ENCODE measurements at places on chromosomes 2 and 18.

DNA sequence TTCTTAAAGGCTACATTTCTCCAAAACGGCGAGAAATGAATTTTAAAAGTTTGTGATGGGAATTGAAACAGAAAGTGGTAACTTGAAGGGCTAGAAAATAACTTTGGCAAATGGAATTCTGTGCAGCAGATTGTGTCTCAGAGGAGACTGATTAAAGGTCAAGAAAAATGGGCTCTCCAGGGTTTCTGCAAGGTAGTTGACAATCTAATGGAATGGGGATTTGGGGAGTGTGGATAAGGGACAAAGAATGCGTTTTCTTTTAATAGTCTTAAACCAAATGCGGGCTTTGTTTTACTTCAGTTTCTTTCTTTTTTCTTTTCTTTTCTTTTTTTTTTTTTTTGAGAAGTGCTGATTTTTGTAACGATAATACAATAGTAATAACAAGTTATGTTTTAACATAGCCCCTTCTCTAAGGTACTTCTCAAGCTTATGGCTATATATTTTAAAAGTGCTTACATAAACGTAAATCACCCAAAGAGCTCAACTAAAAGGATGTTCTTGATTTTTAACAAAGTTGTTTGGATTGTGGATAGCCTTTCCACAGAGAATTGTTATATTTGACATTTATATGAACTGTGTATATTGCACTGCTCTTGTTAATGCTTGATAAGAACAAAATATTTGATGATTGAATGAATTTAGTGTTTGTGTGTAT is 36.6 kb downstream of the CAMKMT start:
- H3K27me3 ChIP-seq = no peaks in the 10 kb centered on the region
- H3K4me1 ChIP-seq = no peaks in the 10 kb centered on the region
- H3K36me3 ChIP-seq = no peaks in the 10 kb centered on the region

GRCh38 chr18:58639751-58640427 is 11.0 kb upstream of the ALPK2 start:
- H3K4me3 ChIP-seq = no peak overlapping the region
- DNase-seq = no peak
- H3K4me1 ChIP-seq = peaks cover 6% of the 10 kb centered on the region
- H3K27me3 ChIP-seq = no peaks in the 10 kb centered on the region
- H3K27ac ChIP-seq = peak overlapping the region; percentile 66

DNA sequence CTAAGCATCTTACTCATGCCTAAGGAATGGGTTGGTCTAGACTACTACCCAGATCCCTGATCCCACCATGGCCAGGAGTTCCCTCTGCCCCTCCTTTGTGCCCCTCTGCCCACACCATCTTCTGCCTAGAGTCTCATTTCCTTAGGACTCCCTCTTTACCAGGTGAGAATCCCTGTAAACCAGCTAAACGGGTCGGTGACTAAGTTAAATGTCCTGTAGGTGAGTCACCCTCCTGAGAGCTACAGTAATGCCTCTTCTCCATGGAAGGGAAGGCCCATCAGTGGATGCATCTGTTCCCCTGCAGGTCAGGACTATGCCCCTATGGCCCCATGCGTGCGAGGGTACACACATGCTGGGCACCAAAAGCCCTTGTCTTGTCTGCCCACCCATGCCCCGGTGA is 25.4 kb downstream of the PTGR3 start:
- H3K36me3 ChIP-seq = no peaks in the 10 kb centered on the region
- H3K4me1 ChIP-seq = peaks cover 25% of the 10 kb centered on the region
- H3K27ac ChIP-seq = no peak overlapping the region
- no peak for DNase-seq
- no peak overlapping the region for H3K4me3 ChIP-seq

DNA sequence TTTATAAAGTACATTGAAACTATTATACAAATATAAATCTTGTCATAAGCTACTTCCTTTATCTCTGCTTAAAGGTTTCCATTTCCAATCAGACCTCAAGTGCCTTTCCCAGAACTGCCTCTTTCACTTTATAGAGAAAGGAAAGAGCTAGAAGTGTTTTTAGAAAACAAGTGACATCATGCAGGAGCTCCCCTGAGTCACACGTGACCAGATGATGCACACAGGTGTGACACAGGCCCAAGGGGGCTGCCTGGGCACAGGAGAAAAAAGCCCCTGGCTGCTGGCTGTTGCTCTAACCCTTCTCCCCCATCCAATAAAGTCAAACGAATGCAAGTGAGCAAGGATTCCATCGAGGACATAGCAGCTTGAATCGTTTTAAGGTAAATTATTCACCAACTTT is 21.4 kb upstream of the SH3BP4 start:
- H3K27ac ChIP-seq = no peak overlapping the region
- H3K4me3 ChIP-seq = no peak overlapping the region
- H3K36me3 ChIP-seq = no peaks in the 10 kb centered on the region
- no peaks in the 10 kb centered on the region for H3K27me3 ChIP-seq

GRCh38 chr2:25043241-25043867 is 1.5 kb downstream of the EFR3B start:
- H3K36me3 ChIP-seq = no peaks in the 10 kb centered on the region
- peaks cover 14% of the 10 kb centered on the region for H3K4me1 ChIP-seq
- no peak overlapping the region for H3K27ac ChIP-seq
- no peak for DNase-seq
- no peaks in the 10 kb centered on the region for H3K27me3 ChIP-seq

DNA sequence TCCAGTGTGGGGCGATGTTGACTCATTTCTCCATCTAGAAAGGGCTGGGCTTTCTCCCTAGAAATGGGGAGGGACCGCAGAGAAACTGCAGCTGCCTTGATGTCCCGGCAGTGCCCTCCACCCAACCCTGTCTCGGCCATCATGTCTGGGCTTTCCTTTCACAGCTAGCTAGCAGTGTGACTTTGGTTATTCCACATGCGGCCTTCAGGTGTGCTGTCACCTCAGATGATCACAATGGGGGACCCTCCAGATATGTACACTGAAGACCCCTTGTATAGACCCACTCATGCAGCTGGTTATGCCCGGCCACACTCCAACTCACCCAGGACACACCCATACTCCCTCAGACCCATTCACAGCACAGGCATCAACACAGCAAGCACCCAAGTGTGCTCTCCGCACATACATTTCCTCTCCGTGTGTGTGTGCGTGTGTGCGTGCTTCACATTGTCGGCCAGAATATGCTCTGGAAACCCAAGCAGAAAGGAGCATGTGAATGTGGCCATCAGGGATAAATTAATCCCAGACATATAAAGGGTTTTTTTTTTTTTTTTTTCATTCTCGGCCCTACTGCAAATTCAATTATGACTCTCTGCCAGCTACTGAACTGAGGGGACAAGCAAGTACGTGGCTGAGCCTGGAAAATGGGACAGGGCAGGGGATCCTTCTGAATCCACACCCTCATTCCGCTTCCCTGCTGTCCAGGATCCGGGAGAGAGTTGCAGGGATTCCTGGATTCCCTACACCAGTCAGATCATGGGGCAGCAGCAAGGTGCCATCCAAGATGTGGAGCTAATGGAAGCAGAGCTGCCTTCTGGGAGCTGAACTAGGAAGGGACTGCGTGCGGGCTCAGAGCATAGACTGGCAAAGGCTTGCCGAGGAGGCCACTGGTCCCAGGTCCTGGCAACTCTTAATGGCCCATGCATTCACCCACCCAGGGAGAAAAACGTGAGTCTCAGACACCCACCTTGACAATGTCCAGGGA is 240.2 kb downstream of the DYSF start:
- no peaks in the 10 kb centered on the region for H3K36me3 ChIP-seq
- no peak overlapping the region for H3K27ac ChIP-seq
- no peak overlapping the region for H3K4me3 ChIP-seq
- no peak for DNase-seq
- no peaks in the 10 kb centered on the region for H3K27me3 ChIP-seq
- no peaks in the 10 kb centered on the region for H3K4me1 ChIP-seq

DNA sequence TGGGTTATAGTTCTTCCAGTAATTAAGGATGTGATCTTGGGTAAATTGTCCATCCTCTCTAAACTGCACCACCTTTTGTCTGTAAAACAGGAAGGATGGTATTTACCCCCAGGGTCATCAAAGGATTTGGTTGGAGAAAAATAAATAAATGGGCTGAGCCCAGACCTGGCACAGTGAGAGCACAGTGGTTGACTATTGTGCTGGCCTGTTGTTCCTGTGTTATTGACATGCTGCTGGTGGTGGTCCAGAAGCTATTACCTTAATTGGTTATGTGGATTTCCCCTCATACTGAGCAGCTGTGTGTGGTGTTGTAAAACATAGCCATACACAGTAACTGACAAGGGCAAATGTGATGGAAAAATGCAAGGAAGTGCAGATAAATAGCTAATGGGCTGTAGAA is 746 bp upstream of the IL37 start:
- no peak for DNase-seq
- H3K4me3 ChIP-seq = no peak overlapping the region
- H3K4me1 ChIP-seq = no peaks in the 10 kb centered on the region
- H3K36me3 ChIP-seq = no peaks in the 10 kb centered on the region
